ENCODE measurements at places on chromosomes 12 and 14.

GRCh38 chr12:13582421-13582820 is 385.9 kb downstream of the EMP1 start:
- no peak for DNase-seq

GRCh38 chr12:123148223-123148622 is 2.7 kb downstream of the PITPNM2 start:
- DNase-seq, result no peak

DNA sequence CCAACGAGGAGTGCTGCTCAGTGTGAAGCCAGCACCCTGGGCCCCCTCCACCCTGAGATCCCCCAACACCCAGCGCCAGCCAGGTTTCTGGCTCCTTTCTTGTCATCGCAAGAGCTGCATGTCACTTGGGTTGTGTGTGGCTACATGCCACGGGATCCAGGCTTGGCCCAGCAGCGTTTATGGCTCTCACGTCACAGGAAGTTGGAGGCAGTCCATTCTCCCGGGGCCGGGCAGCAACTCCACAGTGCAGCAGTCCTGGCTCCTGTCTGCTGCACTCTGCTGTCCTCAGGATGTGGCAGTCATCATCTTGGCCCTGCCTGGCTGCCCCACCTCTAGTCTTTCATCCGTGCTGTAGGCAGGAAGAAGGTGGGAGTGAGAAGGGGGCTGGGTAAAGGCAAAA is 78.3 kb downstream of the AACS start:
- DNase-seq, result no peak

DNA sequence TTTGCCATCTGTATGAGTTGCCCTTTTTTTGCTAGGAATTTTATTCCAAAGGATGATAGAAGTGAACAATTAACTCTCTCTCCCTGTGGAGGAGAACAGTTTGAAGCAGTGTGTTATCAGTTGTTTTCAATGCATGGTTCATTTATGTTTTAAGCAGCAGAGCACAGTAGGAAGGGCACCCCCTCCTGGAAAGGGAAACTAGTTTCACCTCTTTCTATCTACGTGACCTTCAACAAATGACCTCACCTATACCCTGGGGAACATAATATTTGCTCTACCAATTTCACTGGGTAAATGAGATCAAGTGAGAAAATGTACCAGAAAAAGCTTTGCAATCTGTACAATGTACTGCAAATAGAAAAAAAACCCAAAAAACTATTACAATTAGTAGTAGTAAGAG is 5.4 kb upstream of the DCP1B start:
- DNase-seq, result no peak

DNA sequence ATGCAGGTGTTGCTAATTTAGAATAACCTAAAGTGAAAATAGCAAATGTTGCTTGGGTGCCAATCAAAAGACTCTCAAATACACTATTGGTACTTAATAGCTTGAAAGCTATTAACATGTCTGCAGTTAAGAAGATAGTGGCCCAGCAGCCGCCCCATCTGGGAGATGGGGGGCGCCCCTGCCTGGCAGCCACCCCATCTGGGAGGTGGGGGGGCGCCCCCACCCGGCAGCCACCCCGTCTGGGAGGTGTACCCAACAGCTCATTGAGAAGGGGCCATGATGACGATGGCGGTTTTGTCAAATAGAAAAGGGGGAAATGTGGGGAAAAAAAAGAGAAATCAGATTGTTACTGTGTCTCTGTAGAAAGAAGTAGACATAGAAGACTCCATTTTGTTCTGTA is 923.1 kb upstream of the MDGA2 start:
- DNase-seq, result no peak

DNA sequence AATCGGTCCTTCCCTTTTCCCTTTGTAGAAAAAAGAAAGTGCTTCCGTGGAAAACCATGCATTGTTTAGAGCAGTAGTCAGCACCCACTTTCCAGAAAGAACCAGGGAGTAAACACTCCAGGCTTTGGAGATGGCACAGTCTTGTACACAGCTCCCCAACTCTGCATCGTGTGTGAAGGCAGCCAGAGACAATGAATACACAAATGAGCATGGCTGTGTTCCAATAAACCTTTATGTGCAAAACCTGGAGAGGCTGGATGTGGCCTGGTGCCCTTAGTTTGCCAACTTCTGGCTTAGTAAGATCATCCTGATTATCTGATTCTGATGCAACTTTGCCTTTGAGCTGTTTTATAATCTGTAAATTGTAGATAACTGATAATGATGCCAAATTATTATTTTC is 463.4 kb upstream of the TMEM132C start:
- no peak for DNase-seq

All from KG1 (cell line).